ENCODE measurements at places on chromosomes 16 and 17. TPM values are rescaled to one million over a fixed set of nuclear protein-coding genes. Genes with fewer than 3 reads are reported as not detected.

DNA sequence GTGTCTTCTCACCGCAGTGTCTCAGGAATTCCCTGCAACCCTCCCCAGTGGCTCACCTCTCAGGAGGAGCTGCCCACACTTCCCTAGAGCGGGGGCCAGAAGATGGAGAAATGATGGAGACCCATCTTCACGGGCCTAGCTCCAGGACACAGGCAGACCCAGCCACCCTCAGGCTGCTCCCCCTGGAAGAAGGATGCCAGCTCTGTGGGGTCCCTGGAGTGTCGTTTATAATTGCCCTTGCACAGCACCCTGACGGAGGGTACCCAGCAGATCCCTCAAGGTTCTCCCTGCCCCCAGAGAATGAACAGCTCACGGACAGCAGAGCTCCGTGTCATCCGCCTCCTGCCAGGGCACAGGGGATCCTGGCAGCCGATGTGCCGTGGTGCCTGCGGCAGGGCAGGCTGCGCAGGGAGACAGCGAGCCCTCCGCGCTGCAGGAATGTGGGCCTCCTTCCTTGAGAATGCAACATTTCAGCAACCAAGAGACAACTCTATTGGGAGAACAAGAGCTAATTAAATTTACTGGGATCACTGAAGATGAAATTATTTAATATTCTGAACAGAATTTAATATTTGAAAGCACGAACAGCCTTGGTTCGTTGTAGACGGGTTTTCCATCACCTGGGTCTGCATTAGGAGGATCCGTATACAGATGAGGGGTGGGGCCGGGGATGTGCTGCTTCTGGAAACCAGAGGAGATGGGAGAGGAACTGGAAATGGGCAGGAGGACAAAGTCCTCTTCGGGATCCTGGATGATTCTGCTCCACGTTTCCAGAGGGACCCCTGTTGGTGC lies 21.0 kb upstream of the RBFOX3 start:
- no peaks in the 10 kb centered on the region for H3K36me3 ChIP-seq
- H3K4me3 ChIP-seq = no peak overlapping the region
- no peak for DNase-seq
- peaks cover 5% of the 10 kb centered on the region for H3K4me1 ChIP-seq
- no peak overlapping the region for H3K27ac ChIP-seq

- DNase-seq = no peak
- peaks cover 31% of the 10 kb centered on the region for H3K4me1 ChIP-seq
- no peaks in the 10 kb centered on the region for H3K36me3 ChIP-seq
- no peak overlapping the region for H3K27ac ChIP-seq
- H3K27me3 ChIP-seq = peaks cover 12% of the 10 kb centered on the region
- no peak overlapping the region for H3K4me3 ChIP-seq
These were observed 29.5 kb downstream of the DRC3 start for GRCh38 chr17:18002171-18002570.

- DNase-seq = no peak
- H3K27ac ChIP-seq = no peak overlapping the region
- peaks cover 2% of the 10 kb centered on the region for H3K27me3 ChIP-seq
- H3K4me1 ChIP-seq = peaks cover 2% of the 10 kb centered on the region
These were observed 6.6 kb downstream of the NPLOC4 start for GRCh38 chr17:81630274-81630673.

DNA sequence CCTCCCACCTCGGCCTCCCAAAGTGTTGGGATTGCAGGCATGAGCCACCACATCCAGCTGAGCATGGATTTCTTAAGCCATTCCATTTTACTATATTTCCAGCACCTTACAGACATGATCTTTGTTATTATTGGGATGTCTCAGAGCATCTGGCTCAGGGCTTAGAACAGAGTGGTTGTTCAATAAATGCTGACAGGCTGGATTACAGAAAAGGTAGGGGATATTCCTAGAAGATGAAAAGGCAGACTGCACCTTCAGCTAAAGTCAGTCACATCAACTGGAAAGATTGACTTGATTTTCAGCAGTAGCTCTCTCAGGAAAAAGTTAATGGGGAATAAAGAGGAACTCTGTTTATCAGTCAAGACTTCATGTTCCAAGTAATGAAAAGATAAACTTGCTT lies 360.3 kb upstream of the ERCC4 start:
- H3K4me1 ChIP-seq = no peaks in the 10 kb centered on the region
- no peak for DNase-seq
- no peaks in the 10 kb centered on the region for H3K36me3 ChIP-seq
- H3K27ac ChIP-seq = no peak overlapping the region

The DBNDD1 gene
- total RNA-seq = 77.8 TPM
